Uterus (tissue), 4 donors: ENCODE measurements at places on chromosomes 13 and 19.

- no peak for DNase-seq
Observed at GRCh38 chr13:20489185-20489820, 36.4 kb downstream of the CRYL1 start.

DNA sequence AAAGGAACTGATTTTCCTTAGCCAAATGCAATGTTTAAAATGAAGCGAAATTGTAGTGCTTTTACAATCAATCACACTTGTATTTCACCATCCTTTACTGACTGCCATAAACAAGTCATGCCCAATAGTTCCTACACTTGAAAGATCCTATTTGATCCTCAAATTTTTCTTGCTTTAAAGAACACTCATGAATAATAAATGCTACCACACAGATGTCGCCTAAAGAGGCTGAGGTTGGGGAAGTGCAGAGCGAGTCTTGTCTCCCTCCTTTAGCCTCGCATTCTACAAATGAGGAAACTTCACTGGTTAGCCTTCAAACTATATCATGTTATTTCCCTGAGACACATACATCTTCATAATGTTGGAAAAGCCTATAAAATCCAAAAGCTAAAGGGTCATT lies 18.7 kb upstream of the AMER2 start:
- no peak for DNase-seq

- DNase-seq = no peak
Observed at GRCh38 chr19:55047951-55048350, 9.9 kb upstream of the GP6 start.

DNA sequence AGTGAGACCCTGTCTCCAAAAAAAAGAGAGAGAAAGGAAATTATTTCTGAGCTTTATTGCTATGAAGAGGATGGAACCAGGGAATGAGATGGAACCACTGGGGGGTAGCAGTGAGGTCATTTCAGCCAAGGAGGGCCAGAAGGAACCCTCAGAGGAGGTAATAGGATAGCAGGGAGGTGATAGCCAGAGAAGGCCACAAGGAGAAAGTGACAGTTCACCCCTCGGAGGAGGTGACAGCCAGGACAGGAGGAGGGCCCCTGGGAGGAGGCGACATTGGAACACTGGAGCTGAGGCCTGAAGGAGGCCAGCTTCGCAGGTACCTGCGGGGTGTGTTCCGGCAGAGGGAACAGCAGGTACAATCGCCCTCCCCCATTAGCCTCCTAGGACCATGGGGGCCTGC lies 675 bp upstream of the PGPEP1 start:
- no peak for DNase-seq

DNA sequence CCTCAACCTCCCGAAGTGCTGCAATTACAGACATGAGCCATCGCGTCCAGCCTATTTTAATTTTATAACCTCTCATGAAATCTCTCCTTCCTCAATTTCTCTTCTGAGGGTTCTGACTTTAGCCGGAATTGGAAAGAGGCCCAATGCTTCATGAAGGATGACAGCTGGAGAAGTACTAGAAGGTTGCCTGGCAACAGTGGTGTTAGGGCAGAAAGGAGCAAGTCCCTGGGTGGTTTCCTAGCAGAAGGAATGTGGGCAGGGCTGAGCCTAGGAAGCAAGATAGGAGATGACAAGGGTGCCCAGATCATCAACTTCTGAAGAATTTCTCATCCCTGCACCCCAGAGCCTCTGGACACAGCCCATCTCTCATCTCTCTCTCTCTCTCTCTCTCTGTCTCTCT lies 25.8 kb downstream of the CACNG6 start:
- no peak for DNase-seq

DNA sequence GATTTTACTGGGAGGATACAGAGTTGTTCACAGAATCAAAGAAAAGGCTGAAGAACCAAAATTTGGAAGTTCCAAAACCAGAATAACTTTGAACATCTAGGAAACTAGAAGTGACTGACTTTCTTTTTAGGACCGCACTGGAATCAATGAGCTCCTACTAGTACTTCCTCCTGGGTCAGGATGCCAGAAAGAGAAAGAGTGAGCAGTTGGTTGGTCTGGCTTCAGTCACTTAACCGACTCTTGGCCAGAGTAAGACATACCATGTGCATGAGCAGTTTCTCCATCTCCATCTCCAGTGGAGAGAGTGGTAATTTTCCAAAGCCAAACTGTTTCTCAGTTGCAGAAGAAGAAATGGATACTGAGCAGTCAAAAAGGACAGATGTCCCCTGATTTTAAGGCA lies 27.1 kb upstream of the MTUS2 start:
- no peak for DNase-seq

DNA sequence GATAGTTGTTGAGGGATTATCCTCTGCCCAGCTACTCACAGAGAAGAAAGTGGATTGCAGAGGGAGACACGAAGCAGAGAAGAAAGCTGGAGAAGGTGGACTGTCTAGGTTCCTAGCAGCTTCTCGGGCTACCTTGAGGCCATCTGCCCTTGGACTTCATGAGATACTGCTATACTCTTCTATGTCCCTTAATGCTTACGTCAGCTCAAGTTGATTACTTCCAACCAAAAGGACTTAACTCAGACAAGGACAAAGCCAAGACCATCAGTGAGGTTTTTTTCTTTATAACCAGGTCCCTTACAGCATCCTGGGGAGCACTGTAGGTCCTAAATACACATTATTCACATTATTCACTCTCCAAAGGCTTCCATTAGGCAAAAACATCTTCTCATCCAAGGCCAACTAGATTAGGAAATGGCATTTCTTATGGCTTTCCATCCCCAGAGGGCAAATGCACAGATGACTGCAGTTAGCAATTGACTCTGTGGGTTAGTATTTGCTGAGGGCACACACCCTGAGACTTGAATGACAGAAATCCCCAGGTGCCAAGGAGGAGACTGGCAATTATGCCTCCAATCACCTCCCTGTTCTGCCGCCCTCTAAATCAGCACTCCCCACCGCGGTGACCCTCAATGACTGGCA lies 4.1 kb upstream of the UBE2L5 start:
- DNase-seq = no peak

- no peak for DNase-seq
Observed at GRCh38 chr13:93810264-93810663, 583.7 kb downstream of the GPC6 start.

- DNase-seq = no peak
Observed at GRCh38 chr13:71602344-71602743, 264.7 kb downstream of the DACH1 start.

- DNase-seq = no peak
Observed at GRCh38 chr13:79662882-79663281, 181.9 kb downstream of the NDFIP2 start.

GRCh38 chr19:46654621-46655152 lies 6.3 kb downstream of the DACT3 start:
- DNase-seq = peak; percentile 76

DNA sequence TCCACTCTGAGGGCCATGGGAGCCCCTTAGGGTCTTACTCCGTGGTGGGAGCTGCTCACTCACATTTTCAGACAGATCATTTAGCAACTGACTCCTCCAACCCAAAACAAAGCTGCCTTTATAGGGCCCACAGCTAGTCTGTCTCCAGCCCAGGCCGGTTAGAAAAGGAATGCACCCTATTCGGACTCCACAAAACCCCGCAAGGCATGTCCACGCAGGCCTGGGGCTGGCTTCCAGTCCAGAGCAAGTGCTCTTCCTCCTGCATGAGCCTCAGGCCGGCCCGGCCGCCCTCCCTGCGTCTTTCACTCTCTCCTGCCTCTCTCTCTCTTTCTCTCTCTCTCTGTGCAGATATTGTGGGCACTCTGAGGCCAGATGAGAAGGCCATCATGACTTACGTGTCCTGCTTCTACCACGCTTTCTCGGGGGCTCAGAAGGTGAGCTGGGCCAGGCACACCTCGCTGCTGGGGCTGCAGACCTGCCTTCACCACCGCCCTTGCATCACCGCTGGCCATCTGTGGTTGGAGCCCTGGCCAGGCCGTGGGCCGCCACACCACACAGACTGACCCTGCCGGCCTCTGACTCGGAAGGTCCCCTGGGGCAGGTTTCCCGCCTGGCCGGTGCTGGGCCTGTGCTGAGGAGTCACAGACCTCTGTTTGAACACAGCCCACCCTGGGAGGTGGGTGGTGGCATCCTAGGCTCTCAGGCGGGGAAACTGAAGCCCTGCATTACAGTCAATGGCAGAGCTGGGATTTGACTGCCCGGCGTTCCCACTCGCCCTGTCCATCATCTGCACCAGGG lies 33.1 kb downstream of the CAPN12 start:
- no peak for DNase-seq

DNA sequence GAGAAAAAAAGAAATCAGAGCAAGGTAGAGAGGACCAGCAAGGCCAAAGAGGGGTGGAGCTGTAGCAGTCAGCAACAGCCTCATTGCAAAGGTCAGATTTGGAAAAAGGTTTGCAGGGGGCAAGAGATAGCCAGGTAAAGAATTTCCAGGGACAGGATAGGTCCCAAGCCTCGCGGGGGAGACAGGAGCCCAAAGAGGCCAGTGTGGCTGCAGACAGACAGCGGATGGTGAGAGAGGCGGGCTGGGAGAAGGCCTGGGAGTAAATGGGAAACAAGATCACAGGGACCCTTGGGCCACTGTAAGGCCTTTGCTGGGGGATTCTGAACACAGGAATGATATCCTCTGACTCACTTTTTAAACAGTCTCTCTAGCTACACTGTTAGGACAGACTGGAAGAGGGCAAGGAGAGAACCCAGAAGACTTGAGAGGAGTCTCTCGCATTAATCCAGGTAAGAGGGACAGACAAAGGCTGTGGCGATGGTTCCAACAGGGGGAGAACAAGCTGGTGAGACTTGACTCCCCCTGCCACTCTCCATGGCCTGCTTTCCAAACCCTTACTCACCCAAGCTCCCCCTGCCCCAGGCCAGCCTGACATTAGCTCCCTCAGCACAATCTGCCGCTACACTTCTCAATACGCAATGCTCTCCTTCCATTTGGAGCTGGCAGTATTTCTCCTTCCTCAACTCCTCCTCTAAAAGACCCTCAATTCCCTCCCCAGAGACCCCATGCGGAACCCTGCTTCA lies 31.8 kb downstream of the DOCK9 start:
- no peak for DNase-seq

DNA sequence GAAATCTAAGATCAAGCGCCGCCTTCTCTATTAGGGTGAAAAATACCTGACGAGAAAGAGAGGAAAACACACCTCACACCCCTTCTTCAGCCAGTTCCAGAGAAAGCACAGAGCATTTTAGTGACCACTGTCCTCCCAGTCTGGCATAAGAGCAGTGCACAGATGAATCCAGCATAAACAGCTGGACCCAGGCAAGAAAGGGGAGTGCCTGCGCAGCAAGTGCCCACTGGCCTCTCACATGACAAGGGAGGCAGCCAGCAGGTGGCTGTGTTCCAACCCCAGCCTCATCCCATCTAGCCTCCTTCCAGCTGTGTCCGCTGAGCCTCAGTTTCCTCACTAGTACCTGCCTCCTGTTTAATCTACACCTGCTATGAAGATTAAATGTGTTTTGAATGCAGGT lies 8.0 kb downstream of the MED26 start:
- no peak for DNase-seq

DNA sequence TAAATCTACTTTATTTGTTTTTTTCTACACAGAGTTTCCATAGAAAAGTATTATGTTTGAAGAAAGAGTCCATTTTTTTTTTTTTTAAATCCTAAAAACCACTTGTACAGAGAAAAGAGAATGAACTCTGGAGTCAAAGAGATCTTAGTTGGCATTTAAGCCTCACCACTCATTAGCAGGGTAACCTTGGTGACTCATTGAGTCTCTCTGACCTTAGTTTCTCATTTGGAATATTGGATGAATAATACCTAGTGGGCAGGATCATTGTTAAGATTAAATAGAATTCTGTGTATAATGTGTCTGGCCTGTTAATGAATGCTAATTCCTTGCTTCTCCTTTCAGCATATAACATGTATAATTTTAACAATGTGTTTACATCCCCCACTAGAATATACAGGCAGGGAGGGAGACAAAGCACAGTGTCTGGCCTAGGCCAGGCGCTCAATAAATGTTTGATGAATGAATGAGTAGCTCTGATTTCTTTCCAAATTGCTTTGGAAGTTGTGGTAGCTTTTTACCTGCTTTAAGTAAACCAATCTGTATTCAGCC lies 48.7 kb upstream of the MYCBP2 start:
- DNase-seq = no peak

GRCh38 chr13:110133425-110134235 lies 173.3 kb downstream of the COL4A1 start:
- no peak for DNase-seq

DNA sequence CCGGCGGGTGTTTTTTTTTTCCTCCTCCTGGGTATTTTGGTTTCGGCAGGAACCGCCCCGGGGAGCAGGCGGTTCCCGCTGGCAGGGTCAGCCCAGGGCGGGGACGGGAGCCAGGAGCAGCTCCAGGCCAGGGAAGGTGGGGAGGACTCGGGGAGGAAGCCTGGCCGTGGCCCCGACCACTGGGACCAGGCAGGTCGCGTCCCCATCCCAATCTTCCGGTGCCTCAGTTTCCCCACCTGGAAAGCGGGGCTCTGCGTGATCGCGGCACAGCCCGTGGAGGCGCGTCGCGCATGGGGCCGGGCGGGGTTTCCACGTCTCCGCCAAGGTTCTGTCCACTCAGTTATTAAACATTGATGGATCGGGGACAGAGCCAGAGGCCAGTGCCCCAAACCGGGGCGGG lies 34.8 kb downstream of the IL12RB1 start:
- peak; percentile 28 for DNase-seq

GRCh38 chr13:45511310-45512097 lies 46.8 kb downstream of the COG3 start:
- DNase-seq = peak; percentile 24

- DNase-seq = no peak
Observed at GRCh38 chr13:84873951-84874350, 925.3 kb downstream of the SLITRK6 start.

- no peak for DNase-seq
Observed at GRCh38 chr19:49264258-49264657, 60.7 kb downstream of the SLC6A16 start.

- no peak for DNase-seq
Observed at GRCh38 chr13:23059173-23059572, 121.6 kb upstream of the SGCG start.

DNA sequence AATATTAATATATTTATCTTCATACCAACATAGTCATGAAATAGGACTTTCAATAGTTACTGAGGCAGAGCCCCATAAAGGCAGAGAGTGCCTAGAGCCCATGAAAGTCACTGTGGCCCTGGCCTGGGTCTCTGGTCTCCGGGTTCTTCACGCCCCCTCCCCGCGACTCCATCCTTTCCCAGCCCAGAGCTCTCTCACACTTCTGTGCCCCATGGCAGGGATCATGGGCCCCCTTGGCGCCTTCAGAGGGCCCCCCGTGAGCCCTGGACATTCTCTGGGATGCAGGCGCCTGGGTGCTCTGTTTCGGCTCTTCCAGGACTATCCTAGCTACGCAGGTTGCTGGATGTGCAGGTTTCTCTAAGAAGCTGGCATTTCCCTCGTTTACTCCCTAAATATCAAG lies 228.4 kb downstream of the TEX29 start:
- DNase-seq = no peak

DNA sequence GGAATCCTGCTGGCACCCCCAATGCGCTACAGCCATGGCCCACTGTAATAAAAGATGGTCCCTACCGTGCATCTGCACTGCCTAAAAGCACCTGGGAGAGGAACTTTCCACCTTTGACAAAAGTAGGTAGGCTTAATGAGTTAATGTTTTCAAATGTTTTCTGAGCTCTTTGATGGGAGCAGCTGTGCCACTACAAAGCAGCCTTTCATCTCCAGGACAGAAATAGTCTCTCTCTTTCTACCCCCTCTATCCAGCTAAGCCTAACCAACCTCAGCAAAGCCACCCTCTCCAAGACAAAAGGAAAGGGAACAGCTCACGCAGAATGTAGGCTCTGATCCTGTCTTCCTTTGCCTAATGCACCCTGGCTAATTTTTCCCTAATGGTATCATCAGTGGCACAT lies 560.2 kb downstream of the UQCRFS1 start:
- no peak for DNase-seq

GRCh38 chr13:102609696-102610095 lies 12.9 kb downstream of the TPP2 start:
- DNase-seq = no peak
